ENCODE measurements at places on chromosomes 5 and 9.

- no peak overlapping the region for H3K4me3 ChIP-seq
- H3K27ac ChIP-seq = no peak overlapping the region
- H3K4me1 ChIP-seq = peaks cover 28% of the 10 kb centered on the region
- no peaks in the 10 kb centered on the region for H3K27me3 ChIP-seq
Measured at GRCh38 chr5:175696855-175697198, 39.0 kb downstream of the HRH2 start.

GRCh38 chr5:122333564-122333963 is 21.5 kb downstream of the SNCAIP start:
- H3K4me3 ChIP-seq = no peak overlapping the region
- no peaks in the 10 kb centered on the region for H3K27me3 ChIP-seq
- no peak for DNase-seq
- no peaks in the 10 kb centered on the region for H3K4me1 ChIP-seq

DNA sequence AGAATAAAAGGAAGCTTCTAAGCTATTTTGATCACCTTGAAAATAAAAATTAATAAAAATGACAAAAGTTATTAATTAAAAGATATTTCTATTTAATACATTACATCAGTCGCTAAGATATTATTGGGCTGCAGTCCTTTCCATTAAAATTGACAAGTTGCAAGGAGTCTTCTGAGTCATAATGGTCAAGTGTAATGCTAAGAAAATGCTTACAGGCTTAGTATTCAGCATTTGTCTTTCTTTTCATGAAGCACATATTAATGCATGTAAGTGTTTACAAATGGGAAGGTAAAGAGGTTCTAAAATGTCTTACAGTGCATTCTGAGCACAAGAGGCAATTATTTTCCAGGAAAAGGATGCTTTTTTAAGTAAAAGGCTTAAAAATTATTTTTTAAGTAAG is 17.3 kb downstream of the SPINK9 start:
- peaks cover 1% of the 10 kb centered on the region for H3K36me3 ChIP-seq
- no peak for DNase-seq
- H3K4me1 ChIP-seq = no peaks in the 10 kb centered on the region
- no peak overlapping the region for H3K27ac ChIP-seq
- no peak overlapping the region for H3K4me3 ChIP-seq

DNA sequence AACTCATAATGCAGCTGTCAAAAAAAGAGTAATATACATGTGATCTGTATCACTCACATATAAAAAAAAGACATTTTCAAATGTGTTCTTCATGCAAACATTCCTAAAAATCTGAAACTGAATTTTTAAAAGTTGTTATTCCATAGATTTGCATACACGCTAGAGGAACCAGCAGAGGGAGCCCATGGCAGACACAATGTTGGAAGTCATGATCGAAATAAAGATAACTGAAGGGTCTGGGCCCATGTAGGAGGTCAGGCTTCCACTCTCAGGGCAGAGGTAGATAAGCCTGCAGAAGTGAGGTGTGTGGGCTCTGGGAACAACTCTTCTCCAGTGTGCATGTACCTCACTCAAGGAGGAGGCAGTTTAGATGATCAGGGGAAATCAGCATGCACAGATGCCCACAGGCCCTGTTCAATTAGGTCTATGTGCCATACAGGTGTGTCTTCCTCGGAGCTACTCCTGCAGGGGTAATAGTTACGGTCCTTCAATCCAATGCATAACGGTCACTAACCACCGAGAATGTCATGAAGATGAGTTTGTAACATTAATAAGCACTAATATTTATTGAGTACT is 208.6 kb downstream of the EPB41L4A start:
- H3K36me3 ChIP-seq = no peaks in the 10 kb centered on the region
- no peak overlapping the region for H3K27ac ChIP-seq
- peaks cover 10% of the 10 kb centered on the region for H3K27me3 ChIP-seq
- DNase-seq = no peak
- H3K4me1 ChIP-seq = no peaks in the 10 kb centered on the region

- no peak for DNase-seq
- H3K36me3 ChIP-seq = no peaks in the 10 kb centered on the region
- H3K27me3 ChIP-seq = no peaks in the 10 kb centered on the region
- no peak overlapping the region for H3K4me3 ChIP-seq
- H3K4me1 ChIP-seq = no peaks in the 10 kb centered on the region
- H3K27ac ChIP-seq = no peak overlapping the region
Measured at GRCh38 chr5:174239718-174240117, 194.2 kb downstream of the NSG2 start.

GRCh38 chr5:146703899-146704298 is 174.7 kb downstream of the PPP2R2B start:
- no peaks in the 10 kb centered on the region for H3K27me3 ChIP-seq
- no peak overlapping the region for H3K4me3 ChIP-seq
- no peaks in the 10 kb centered on the region for H3K4me1 ChIP-seq
- no peak overlapping the region for H3K27ac ChIP-seq
- no peak for DNase-seq
- H3K36me3 ChIP-seq = no peaks in the 10 kb centered on the region

- DNase-seq = no peak
- H3K36me3 ChIP-seq = no peaks in the 10 kb centered on the region
- H3K27me3 ChIP-seq = no peaks in the 10 kb centered on the region
- H3K4me1 ChIP-seq = no peaks in the 10 kb centered on the region
- no peak overlapping the region for H3K4me3 ChIP-seq
Measured at GRCh38 chr5:38059876-38060275, 198.5 kb upstream of the EGFLAM start.

DNA sequence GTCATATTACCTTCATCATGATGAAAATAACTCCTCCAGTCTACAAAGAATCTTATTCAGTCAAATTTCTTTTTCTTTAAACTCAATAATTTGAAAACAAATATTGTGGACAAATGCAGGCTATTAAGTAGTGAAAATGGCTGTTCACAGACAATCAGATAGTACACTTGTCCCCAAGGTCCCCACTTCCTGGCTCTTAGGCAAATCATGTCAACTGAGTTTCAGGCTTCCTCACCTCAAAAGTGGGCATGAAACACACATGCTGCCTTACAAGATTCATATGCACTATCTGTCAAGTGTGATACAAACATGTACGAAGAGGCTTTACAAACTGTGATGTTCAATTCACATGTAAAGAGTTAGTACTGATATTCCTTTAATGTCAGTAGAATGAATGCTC is 385.2 kb upstream of the SEMA6A start:
- H3K27ac ChIP-seq = no peak overlapping the region
- no peak overlapping the region for H3K4me3 ChIP-seq
- H3K27me3 ChIP-seq = no peaks in the 10 kb centered on the region

DNA sequence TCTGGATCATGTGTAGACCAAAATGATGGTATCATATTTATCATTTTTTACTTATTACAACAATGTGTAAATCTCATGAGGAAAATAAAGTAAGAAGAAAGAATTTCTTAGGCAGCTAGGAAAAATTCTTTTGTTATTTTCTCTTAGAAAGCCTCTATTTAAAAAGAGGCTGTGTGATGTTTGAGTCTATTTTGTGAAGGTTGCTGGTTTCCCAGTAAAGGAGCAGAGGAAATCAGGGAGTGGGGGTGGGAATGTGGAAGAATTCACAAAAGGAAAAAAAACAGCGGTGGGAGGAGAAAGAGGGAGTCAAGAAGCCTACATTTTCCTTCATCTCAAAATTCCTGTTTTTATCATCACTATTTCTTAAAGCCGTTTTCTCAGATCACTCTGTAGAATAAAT is 20.1 kb downstream of the PTCH1 start:
- H3K27ac ChIP-seq = no peak overlapping the region
- H3K4me1 ChIP-seq = peaks cover 30% of the 10 kb centered on the region
- H3K27me3 ChIP-seq = peaks cover 10% of the 10 kb centered on the region
- DNase-seq = no peak

DNA sequence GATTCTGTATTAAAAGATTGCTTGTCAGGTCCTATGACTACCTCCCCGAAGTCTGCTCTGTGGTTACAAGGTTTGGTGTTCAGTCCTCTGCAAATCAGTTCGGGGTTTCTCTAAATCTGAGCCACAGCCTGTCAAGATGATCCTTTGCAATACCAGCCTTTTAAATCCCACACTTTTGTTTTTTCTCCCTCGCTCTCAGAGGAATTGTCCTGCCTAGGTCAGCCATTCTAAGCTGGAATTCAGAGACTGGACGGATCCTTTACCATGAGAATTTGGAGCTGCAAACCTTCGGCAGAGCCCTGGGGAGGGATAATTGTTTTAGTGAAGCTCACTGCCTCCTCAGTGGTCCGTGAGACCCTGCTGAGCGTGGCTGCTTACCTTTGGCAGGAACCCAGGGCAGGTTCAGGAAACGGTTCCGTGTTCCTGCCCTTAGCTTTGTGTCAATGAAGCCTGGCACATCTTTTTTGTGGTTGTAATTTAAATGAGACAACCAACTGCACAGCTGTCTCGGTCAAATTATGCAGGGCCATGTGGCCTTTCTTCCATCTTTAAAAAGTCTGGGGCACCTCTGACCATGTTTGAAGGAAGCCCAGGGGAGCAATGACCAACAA is 47.2 kb downstream of the EBF1 start:
- no peak overlapping the region for H3K4me3 ChIP-seq
- H3K4me1 ChIP-seq = peaks cover 2% of the 10 kb centered on the region
- H3K27me3 ChIP-seq = peaks cover 75% of the 10 kb centered on the region
- no peaks in the 10 kb centered on the region for H3K36me3 ChIP-seq

DNA sequence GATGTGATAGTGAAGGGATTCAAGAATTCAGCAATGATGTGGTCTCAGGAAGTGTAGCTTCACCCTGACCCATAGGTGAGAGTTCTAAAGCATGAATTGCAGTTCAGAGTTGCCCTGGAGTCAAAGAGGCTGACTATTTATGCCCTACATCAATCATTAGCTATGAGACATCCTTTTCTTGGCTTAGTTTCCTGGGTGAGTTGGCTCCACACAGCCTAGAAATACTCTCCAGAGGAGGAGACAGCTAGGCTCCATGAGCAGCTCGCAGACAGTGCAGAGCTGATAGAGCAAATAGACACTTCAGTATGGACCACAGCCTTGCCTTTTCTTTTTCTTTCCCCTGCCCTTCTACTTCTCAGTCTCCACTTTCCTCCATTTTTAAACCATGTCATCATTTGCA is 1651.8 kb downstream of the MAT2B start:
- H3K36me3 ChIP-seq = no peaks in the 10 kb centered on the region
- H3K4me1 ChIP-seq = no peaks in the 10 kb centered on the region
- no peak overlapping the region for H3K4me3 ChIP-seq
- DNase-seq = no peak

DNA sequence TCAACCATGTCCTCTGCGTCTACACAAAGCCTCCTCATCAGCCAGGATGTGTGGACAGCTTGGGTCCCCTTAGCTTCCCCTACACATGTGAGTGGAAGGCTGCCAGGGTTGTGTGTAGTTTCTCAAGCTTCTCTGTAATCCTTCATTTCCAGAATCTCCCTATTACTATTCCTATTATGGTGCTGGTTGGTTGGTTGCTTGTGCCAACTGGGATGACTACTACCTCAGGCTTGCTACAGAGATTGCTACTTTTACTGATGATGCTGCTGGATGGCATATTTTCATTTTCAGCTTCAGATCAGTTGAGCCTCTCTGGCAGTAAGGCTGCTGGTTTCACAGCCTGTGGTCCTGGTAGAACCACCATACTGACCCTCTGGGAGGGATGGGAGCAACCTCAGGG is 39.9 kb downstream of the ATG10 start:
- H3K36me3 ChIP-seq = peaks cover 40% of the 10 kb centered on the region
- H3K4me3 ChIP-seq = no peak overlapping the region
- H3K27me3 ChIP-seq = no peaks in the 10 kb centered on the region
- no peak for DNase-seq
- H3K4me1 ChIP-seq = no peaks in the 10 kb centered on the region

DNA sequence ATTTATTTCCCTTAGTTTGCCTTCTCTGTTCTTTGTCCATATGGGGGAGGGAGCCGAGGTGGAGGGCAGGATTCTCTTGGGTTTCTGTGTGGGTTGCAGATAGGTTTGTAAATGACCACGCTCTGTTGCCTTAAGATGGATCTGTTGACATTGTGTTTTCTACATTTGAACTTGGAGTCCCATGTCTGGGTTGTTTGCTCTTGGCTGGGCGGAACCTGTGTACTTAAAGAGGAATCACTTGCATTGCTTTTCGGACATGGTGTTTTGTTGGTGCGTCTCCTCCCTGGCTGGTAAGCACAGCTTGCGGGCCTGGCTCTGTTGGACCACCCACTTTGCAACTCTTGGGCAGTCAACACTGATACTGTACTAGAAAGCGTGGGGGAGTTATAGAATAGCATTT is 45.9 kb downstream of the EHMT1 start:
- H3K27me3 ChIP-seq = no peaks in the 10 kb centered on the region
- no peak overlapping the region for H3K4me3 ChIP-seq
- no peak for DNase-seq
- H3K4me1 ChIP-seq = peaks cover 17% of the 10 kb centered on the region
- H3K36me3 ChIP-seq = peaks cover 14% of the 10 kb centered on the region

DNA sequence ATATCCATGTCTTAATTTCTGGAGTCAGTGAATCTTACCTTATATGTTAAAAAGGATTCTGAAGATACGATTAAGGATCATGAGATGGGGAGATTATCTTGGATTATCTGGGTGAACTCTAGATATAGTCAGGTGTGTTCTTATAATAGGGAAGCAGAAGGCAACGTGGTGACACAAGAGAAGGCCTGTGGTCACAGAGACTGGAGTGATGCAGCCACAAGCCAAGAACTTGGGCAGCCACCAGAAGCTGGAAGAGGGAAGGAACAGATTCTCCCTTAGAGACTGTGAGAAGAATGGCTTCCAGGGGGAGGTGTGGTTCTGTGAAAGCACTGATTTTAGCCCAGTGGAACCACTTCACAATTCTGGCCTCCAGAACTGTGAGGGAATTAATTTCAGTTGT is 177.4 kb downstream of the ELAVL2 start:
- no peaks in the 10 kb centered on the region for H3K36me3 ChIP-seq
- H3K27ac ChIP-seq = no peak overlapping the region
- peaks cover 1% of the 10 kb centered on the region for H3K27me3 ChIP-seq
- DNase-seq = no peak

GRCh38 chr5:41875121-41875520 is 4.9 kb upstream of the OXCT1 start:
- DNase-seq = no peak
- H3K4me3 ChIP-seq = no peak overlapping the region
- H3K36me3 ChIP-seq = peaks cover 5% of the 10 kb centered on the region
- peak overlapping the region; percentile 11 for H3K27ac ChIP-seq

Data from activated naive CD8-positive, alpha-beta T cell treated with anti-CD3 and anti-CD28 coated beads, Interleukin-2, amount 10 ng/mL, durations not matched to agents 7 days and 5 days (primary cell).